ENCODE measurements at places on chromosomes 5 and 9. TPM values are rescaled to one million over a fixed set of nuclear protein-coding genes. Genes with fewer than 3 reads are reported as not detected.

HMCN2 gene
- total RNA-seq, result 0.05 TPM

MCIDAS gene
- total RNA-seq, result not detected

PLCXD3 gene
- not detected for total RNA-seq

LMNB1 gene
- 240 TPM for total RNA-seq

TAF11L5 gene
- total RNA-seq, result not detected

- no peak overlapping the region for H3K27ac ChIP-seq
- no peak overlapping the region for H3K4me3 ChIP-seq
- H3K4me1 ChIP-seq, result no peaks in the 10 kb centered on the region
- no peaks in the 10 kb centered on the region for H3K27me3 ChIP-seq
- no peak for DNase-seq
- no peaks in the 10 kb centered on the region for H3K36me3 ChIP-seq
Measured at GRCh38 chr5:148347706-148348105, 12.3 kb downstream of the SPINK9 start.

DNA sequence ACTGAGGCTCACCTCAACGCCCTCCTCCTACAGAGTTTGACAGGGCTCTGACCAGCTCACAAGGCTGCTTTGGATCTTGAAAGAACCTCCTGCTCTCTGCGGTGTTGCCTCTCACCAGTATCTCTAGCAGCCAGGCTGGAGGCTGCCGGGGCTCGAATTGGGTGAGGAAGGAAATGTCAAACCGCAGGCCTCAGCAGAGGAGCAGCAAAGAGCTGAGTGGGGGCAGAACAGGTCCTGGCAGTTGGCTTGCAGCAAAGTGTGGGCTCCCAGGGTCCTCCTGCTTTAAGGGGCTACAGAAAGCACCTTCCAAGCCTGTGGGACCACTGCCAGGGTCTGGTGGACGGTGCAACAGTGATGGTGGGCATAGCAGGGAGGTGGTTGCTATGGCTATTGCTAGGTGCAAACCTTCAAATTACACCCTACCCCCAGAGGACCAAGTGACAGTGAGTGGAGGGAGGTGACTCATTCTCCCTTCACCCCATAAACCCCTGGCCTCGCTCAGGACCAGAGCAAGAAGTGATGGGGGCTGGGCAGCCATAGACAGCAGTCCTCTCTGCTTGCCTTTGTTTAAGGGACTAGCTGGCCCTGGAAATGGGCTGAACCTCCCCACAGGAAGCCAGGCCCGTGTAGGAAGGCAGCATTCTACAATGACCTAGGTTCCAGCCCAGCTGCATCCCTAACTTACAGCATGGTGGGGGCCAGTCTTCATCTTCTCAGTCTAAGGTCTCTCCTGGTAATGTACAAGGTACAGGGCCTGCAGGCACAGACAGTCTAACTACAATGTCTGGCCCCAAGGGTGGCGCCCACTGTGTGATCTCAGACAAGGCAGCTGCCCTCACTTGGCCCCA, 18.7 kb downstream of the LCP2 start:
- H3K4me3 ChIP-seq, result peak overlapping the region; percentile 48
- H3K36me3 ChIP-seq, result peaks cover 70% of the 10 kb centered on the region
- peak; percentile 93 for DNase-seq
- peaks cover 97% of the 10 kb centered on the region for H3K4me1 ChIP-seq

- H3K36me3 ChIP-seq, result no peaks in the 10 kb centered on the region
- DNase-seq, result no peak
- H3K4me3 ChIP-seq, result no peak overlapping the region
- no peak overlapping the region for H3K27ac ChIP-seq
Measured at GRCh38 chr9:95213117-95213516, 104.4 kb downstream of the FANCC start.

GRCh38 chr5:20680718-20681302, 692.8 kb upstream of the CDH18 start:
- H3K27me3 ChIP-seq, result no peaks in the 10 kb centered on the region
- no peak overlapping the region for H3K27ac ChIP-seq
- H3K4me1 ChIP-seq, result no peaks in the 10 kb centered on the region
- DNase-seq, result no peak

- no peak for DNase-seq
- H3K4me3 ChIP-seq, result no peak overlapping the region
- peaks cover 14% of the 10 kb centered on the region for H3K27me3 ChIP-seq
- no peak overlapping the region for H3K27ac ChIP-seq
- H3K36me3 ChIP-seq, result no peaks in the 10 kb centered on the region
- peaks cover 18% of the 10 kb centered on the region for H3K4me1 ChIP-seq
Measured at GRCh38 chr9:121451586-121451985, 48.1 kb downstream of the GGTA1 start.

GRCh38 chr9:37430841-37431597, 8.5 kb downstream of the GRHPR start:
- no peaks in the 10 kb centered on the region for H3K27me3 ChIP-seq
- H3K4me1 ChIP-seq, result peaks cover 4% of the 10 kb centered on the region
- no peak for DNase-seq
- H3K36me3 ChIP-seq, result peaks cover 21% of the 10 kb centered on the region

DNA sequence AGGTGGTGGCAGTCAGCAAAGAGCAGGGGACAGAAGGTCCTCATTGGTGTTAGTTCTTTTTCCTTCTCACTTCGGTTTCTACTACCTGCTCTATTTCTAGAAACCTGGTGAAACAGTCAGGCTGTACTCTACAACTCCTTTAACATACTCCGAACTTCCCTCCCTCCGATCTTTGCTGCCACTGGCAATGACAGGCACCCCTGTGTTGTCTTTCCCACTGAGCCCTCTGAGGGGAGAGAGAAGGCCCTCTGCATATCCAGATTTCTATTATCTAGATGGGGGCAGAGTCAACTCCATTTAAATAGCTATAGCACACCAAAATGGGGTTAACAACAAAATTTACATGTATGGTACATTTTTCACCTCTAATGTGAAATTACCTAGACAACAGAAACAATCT, 123.7 kb downstream of the CDK5RAP2 start:
- peaks cover 72% of the 10 kb centered on the region for H3K36me3 ChIP-seq
- H3K27ac ChIP-seq, result no peak overlapping the region
- H3K4me1 ChIP-seq, result no peaks in the 10 kb centered on the region
- no peaks in the 10 kb centered on the region for H3K27me3 ChIP-seq

DNA sequence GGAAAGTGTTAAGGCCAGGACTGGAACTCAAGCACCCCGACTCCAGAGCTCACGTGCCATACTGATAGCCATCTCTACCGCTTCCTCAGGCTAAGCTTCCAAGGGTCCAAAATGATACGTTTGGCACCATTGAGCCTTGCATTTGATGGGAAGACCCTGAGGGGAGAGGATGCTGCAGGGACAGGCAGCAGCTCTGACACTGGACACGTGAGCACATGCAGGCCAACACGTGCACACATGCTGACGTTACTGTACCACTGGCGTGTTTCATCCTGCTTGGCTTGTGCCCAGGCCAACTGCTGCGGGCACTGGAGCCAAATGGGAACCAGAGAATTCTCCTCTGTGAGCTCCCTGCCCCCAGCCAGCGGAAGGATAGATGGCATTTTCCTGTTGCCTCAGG, 5.2 kb downstream of the FAT2 start:
- no peaks in the 10 kb centered on the region for H3K36me3 ChIP-seq
- no peak overlapping the region for H3K4me3 ChIP-seq
- no peaks in the 10 kb centered on the region for H3K27me3 ChIP-seq
- no peaks in the 10 kb centered on the region for H3K4me1 ChIP-seq
- H3K27ac ChIP-seq, result no peak overlapping the region
- no peak for DNase-seq

- no peaks in the 10 kb centered on the region for H3K27me3 ChIP-seq
- peak; percentile 45 for DNase-seq
- H3K36me3 ChIP-seq, result peaks cover 2% of the 10 kb centered on the region
- peaks cover 18% of the 10 kb centered on the region for H3K4me1 ChIP-seq
Measured at GRCh38 chr5:137891849-137892248, 2.6 kb downstream of the PKD2L2 start.

DNA sequence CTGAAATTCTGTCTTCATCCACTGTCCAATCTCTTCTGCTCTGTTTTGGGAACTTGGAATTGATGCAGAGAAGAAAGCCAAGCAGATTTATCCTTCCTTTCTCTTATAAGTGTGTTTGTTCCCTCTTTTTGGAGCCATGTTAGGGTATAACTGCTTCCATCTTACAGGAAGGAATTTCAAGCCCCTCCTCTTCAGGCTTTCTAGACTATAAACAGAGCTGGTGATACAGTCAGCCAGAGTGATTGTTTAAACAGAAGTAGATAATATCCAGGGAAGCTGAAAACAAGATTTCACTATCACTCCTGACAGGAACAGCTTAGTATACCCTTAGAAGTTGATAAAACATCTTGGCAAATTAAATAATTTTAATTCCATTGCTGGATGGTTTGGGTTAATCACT, 102.1 kb upstream of the DMRT1 start:
- no peak overlapping the region for H3K27ac ChIP-seq
- no peaks in the 10 kb centered on the region for H3K36me3 ChIP-seq
- no peaks in the 10 kb centered on the region for H3K27me3 ChIP-seq
- DNase-seq, result no peak
- H3K4me3 ChIP-seq, result no peak overlapping the region
- no peaks in the 10 kb centered on the region for H3K4me1 ChIP-seq

GRCh38 chr9:77987081-77987656, 44.4 kb downstream of the GNAQ start:
- H3K36me3 ChIP-seq, result peaks cover 12% of the 10 kb centered on the region
- peaks cover 59% of the 10 kb centered on the region for H3K4me1 ChIP-seq
- no peak overlapping the region for H3K4me3 ChIP-seq
- no peaks in the 10 kb centered on the region for H3K27me3 ChIP-seq

GRCh38 chr9:1855726-1856125, 159.4 kb upstream of the SMARCA2 start:
- no peak overlapping the region for H3K4me3 ChIP-seq
- peaks cover 9% of the 10 kb centered on the region for H3K27me3 ChIP-seq
- H3K4me1 ChIP-seq, result peaks cover under 1% of the 10 kb centered on the region
- H3K27ac ChIP-seq, result no peak overlapping the region
- H3K36me3 ChIP-seq, result no peaks in the 10 kb centered on the region

Measured in activated CD4-positive, alpha-beta T cell treated with anti-CD3 and anti-CD28 coated beads for 36 hours (primary cell).